ENCODE measurements at places on chromosomes 1 and 21.

DNA sequence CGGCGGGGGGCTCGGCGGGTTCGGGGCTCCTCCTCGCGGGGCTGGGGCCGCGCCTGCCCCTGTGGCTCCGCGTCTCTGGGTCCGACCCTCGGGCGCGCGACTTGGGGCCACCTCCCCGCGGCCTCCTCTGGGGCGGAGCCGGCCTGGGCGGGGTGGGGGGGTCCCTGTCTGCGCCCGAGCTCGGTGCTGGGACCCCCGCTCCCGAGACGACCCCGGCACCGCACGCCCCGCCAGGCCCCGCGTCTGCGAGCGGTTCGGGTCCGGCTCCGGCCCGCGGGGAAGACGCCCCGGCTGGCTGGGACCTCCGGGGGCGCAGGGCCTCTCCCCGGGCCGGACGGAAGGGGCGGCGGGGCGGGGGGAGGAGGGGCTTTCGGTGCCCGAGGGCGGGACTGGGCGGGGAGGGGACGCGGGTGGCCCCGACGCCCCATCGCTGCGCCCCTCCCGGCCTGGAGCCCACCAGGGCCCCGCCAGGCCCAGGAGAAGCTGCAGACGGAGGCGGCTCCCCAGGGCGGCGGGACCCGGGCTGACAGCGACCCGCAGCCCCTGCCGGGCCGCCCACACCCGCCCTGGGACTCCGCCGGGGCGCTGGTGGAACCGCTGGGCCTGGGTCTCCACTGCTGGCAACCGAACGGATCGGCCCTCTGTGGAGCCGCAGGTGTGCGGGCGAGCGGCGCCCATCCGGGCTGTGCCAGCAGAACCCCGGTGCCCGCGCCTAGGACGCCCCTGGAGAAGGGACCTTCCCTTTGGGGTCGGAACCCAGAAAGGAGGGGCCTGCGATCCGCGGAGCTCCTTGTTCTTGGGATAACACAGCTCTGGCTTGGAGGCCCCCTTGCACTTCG, 610 bp downstream of the COL6A2 start:
- DNase-seq = no peak

DNA sequence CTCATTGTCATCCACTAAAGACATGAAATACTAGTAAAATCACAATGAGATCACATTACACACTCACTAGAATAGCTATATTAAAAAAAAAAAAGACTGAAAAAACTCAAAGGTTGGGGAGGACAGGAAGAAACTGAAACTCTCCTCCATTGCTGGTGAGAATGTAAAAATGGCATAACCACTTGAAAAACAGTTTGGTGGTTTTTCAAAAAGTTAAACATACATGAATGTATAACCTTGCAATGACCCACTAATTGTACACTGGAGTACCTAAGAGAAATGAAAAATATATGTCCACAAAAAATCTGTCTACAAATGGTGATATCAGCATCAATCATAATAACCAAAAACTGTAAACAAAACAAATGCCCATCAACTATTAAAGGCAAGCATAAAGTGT, 44.0 kb downstream of the NRIP1 start:
- no peak for DNase-seq

- DNase-seq = no peak
These were observed 26.7 kb downstream of the CLSTN1 start for GRCh38 chr1:9797049-9797448.

- DNase-seq = no peak
These were observed 54.5 kb downstream of the STYXL2 start for GRCh38 chr1:167148421-167148820.

- no peak for DNase-seq
These were observed 16.6 kb upstream of the ADORA3 start for GRCh38 chr1:111520053-111520452.

DNA sequence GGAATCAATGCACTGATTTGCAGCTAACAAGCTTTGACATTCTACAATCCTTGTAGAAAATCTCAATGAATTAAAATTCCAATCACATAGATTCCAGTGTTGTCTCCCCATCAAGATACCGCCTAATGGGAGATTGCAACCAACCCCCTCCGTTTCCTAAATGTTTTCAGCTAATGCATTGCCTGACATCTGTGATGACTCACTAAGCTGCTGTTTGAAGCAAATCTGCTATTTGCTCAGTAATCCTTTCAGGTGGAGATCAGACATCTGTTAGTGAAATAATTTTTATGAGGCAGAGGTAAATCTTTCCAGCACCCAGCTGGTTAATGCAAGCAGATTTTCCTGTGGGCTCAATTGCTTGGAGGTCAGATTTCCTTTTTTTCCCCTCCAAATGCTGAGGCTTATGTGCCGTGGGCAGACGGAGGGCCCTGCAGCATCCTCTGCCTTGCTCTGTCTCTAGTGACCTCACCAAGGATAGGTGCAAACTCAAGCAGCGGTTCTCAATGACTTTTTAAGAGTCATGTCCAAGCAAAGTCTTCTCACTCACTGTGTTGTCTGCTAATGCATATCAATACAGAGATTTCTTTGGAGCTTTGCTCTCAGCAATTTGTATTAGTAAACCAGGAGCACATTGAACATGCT, 91.1 kb upstream of the RAB3GAP2 start:
- no peak for DNase-seq

DNA sequence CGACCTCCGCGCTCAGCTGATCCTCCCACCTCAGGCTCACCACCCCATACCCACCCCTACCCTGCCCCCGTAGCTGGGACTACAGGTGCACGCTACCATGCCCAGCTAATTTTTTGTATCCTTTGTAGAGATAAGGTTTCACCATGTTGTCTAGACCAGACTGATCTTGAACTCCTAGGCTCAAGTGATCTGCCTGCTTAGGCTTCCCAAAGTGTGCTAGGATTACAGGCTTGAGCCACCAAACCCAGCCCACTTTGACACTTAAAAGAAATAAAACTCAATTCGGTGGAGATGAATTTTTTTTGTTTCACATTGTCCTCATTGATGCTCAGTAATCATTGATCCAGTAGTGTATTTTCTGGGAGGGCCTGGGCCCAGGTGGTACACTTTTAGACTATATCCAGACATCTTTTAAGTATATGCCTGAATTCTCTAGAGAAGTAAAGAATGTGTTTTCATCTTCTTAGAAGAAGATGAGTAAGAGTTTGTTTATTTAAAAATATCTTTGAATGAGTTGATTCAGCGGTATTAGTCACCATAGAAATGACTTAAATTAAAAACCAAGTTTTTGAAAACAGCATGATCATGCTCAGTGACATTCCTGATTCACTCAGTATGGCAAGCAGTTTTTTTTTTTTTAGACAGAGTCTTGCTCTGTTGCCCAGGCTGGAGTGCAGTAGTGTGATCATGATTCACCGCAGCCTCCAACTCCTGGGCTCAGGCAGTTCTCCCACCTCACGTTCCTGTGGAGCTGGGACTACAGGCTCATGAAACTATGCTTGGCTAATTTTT, 57.8 kb downstream of the EPB41 start:
- DNase-seq = peak; percentile 78

DNA sequence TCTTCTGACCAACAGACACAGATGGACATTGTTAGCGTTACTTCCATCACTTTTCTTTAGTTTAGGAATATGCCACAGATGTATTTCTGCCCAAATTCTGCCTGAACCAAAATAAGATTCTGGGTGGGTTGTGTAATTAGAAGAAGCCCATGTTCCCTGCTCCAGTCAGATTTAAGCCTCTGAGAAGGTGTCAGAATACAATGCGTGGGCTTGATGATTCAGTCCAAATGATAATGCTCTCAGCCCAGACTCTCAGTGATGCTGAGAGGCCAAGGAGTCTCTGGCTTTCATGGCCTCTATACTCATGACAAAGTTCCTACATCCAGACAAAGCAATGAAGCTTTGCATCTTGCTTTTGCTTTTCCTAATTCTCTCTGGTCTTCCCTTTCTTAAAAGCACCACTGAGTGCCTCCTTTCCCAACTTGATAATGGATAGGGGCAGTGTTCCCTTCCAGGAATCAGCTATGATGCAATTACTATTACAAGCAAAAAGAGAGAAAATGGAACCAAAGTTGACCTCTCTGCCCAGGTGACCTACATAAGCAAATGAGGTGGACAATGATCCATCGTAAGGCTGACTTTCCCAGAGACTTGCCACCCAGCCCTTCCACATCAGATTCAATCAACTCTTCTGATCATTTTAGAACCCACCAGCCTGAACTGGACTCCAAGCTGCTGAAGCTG, 8.8 kb downstream of the SEC16B start:
- no peak for DNase-seq

DNA sequence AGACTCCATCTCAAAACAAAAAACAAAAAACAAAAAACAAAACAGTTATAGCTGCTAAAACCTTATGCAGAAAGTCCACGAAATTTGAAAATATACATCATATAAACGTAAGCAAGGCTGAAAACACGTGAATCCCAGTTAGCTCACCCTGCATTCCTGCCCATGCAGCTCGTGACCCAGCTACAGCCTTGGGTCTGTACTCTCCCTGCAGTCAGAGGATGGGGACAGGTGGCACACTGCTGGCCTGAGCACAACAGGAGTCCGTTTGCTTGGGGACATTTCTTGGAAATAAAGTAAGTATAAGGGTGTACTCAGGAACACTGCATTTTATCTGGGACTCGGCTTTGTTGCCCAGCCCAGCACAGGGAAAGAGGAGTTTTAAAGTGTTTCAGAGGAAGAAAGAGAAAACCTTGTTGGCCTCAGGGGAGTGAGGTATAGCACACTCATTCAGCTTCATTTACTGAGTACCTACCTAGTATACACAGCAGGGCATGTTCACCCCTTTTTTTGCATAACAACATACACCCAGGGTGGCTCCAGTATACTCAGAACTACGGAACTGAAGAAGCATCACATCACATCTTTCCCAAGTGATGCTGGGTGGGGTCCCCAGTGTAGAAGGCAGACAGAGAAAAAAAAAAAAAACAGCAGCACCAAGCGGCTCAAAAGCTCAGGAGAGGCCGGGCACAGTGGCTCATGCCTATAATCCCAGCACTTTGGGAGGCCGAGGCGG, 44.1 kb downstream of the CAPZB start:
- no peak for DNase-seq

DNA sequence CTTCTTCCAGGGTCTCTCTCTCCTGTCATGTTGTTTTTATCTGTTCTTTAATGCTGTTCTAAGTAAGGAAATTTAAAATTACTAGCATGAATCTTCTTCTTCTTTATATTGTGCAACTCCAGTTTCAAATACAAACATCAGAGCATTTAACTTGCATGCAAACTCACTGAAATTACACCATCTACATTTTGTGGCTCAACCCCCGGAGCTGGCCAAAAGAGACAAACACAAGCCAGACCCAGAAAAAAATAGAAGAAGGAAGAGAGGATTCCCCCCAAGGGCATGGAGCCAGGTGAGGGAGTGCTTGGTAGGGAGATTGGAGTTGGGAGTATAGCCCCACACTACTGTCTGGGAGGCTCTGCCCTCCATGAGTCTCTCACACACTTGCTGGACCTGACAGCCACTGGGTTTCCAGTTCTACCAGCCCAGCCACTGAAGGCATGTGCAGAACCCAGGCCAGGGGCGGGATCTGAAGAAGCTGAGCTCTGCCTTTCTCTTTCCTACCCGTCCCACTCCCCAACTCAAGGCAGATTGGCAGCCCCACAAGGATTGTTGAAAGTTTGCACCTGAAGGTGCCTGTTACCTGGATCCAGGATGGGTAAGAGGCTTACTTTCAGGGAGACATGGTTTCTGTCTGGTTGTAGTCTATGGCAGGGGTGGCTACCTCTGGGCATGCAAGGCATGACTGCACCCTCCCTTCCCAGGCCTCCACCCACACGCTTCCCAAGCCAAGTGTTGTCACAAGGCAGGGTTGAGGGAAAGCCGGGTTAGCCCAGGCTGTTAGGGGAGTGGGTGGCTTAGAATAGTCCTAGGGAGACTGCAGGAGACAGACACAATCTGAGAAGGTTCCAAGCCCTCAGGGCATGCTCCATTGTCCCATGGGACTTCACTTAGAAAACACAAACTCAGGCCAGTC, 297.2 kb downstream of the TGFB2 start:
- DNase-seq = peak; percentile 38

DNA sequence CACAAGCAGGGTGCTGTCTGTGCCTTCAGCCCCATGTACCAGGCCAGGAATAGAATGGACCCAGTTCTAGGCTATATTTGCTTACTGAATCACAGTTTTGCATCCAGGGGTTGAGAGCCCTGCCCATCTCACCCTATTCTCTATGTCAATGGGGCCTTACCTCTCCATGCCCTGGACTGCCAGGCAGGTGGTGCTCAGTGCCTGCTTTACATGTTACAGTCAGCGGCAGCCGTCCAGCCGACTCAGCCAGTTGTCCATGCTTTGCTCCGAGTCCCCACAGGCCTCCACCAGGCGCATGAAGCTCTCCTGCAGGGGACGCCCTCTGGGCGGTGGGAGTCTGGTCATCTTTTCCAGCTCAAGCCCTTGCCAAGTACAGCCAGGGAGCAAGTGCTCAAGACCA, 12.2 kb upstream of the FAM167B start:
- DNase-seq = no peak

GRCh38 chr1:1290238-1290731, 10.0 kb downstream of the SCNN1D start:
- no peak for DNase-seq

DNA sequence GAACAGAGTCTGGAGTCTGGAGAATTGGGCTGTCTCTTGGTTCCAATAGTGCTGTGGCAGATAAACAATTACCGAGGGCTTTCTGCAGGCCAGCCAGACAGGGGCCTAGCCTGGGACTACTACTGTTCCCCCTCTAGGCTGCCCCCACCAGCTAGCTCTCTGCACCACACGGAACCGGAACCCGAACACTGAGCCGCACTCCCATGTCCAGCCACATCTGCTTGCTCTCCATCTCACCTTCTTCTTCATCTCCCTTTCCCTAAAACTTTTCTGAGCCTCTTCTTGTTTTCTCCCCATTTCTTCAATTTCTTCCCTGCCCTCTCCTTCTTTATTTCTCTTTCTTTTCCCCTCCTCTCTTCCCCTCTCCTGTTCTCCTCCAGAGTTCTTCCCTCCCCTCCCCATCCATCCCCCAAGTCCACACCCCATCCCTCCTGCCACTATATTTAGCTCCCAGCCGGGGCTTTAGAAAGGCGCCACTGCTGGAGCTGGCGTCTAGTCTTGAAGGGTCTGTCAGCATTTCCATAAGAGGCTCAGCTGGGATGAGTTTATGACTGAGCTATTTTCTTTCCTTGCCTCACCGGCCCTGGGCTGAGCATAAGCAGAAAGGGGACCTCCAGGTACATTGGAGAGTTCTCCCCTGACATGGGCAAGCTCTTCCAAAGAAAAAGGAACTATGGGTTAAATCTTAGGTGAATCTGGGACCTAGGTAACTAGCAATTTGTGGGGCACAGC, 25.7 kb upstream of the ATP2B4 start:
- no peak for DNase-seq

DNA sequence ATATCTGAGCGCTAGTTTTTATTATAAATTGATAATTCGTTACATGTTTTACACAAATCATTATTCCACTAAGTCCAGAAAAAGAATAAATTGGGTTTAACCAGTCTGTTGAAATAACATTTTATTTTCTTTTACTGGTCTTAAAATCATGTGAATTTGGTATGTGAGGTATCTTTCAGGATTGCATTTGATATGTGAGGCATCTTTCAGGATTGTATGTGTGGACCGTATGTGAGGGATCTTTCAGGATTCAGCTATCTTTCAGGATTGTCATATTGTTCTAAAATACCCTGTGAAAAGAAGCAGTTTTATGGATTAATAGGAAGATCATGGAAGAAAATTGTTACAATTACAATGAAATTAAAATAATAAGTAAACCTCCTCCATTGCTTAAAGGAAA, 42.9 kb downstream of the USP25 start:
- DNase-seq = no peak

All from fibroblast of the conjunctiva (primary cell).